ENCODE measurements at places on chromosomes 4 and X.

DNA sequence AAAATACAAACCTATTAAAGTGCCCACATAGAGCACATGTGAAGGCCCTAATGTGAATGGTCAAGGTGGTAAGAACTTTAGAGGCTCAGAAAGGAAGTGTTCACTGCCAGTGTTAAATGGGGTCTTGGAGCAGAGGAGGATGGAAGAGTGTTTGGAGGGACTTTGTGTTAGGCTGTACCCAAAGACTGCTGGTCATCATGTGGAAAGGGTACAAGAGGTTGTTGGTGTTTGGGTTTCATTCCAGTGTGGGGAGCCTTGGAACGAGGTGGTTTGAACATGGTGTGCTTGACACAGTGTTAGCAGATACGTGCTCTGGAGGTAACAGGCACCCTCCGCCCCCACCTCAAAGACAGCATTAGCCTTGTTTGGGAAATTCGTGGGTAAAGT lies 73.1 kb downstream of the RAPGEF2 start:
- no peak for DNase-seq

DNA sequence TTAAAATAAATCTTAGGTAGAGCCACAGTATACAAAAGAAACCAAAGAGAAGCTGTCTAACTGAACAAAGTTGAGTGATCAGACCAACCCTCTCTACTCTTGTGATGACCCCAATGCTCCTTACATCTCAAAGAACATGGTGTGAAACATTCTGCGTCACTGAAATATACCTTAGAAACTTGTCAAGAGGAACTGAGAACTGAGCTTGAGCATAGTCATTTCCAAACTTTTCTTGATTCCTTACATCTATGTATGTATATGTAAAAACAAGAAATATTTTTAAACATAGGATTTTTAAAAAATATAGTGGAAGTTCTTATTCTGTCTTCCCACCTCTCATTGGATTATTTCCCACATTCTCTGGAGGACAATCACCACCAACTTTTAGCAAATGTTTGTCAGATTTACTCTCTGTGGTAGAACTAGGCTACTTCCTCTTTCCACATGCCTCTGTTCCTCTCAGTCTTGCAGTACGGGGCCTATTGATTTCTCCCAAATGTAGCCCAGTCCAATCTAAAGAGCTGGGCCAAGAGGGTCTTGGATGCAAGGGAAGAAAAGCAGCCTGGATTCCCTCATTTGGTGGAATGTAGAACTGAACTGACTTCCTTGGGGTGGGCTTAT lies 98.2 kb upstream of the HHIP start:
- no peak for DNase-seq

DNA sequence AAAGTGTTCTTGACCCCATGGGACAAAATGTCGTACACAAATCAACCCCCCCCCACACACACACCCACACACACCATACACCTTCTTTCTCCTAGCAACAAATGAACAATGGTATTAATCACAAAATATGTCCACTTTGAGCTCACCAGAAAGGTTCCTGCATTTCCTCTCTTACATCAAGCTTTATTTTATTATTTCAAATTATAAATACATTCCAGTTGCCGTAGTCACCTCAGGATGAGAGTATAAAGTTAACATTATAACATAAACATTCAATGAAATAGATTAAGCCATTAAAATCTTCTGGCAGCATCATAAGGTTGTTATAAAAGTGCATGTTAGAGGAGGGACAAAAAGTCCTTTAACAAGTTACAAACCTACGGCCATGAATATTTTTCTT lies 7.3 kb downstream of the XK start:
- no peak for DNase-seq

GRCh38 chr4:153222707-153223426 lies 18.6 kb downstream of the TRIM2 start:
- DNase-seq: no peak

DNA sequence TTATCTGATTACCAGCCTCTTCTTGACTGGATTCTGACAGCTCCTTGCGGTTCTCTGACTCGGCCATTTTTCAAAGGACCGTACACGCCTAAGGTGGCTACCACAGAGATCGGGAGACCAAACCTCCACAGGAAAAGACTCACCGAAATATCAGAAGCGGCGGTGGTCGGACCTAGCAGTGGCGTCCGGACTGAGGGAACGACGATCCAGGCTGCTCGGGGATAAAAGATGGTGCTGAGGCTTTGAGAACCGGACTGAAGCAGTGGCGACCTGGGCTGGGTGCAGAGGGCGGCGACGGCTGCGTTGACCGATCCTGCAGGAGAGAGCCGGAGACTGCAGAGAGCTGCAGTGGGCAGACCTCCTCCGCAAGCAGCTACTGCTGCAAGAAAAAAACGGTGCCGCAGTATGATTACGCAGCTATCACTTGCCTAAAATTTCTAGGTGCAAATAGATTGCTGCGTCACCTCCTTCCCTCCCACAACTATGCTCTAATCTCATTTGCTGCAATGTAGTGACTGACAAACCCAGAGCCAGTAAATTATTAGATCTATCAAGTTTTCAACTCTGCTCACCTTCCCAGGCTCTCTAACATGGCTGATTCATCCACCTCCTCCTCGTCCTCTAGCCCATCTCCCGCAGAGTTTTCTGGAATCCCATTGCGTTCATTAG lies at the start of gene NAP1L2:
NAP1L2 (minus strand) TSS at position 426 of the 669 bp plus-strand sequence; CDS start at position 67, 359 bp downstream.
- DNase-seq: peak; percentile 7

All from foreskin keratinocyte (primary cell).